Stimulated activated CD8-positive, alpha-beta memory T cell treated with anti-CD3 and anti-CD28 coated beads, Interleukin-4, amount 100 ng/mL, for 48 hours (primary cell): ENCODE measurements at places on chromosomes 11 and 22.

- DNase-seq = no peak
Measured at GRCh38 chr11:78841456-78842060, 266.9 kb upstream of the NARS2 start.

DNA sequence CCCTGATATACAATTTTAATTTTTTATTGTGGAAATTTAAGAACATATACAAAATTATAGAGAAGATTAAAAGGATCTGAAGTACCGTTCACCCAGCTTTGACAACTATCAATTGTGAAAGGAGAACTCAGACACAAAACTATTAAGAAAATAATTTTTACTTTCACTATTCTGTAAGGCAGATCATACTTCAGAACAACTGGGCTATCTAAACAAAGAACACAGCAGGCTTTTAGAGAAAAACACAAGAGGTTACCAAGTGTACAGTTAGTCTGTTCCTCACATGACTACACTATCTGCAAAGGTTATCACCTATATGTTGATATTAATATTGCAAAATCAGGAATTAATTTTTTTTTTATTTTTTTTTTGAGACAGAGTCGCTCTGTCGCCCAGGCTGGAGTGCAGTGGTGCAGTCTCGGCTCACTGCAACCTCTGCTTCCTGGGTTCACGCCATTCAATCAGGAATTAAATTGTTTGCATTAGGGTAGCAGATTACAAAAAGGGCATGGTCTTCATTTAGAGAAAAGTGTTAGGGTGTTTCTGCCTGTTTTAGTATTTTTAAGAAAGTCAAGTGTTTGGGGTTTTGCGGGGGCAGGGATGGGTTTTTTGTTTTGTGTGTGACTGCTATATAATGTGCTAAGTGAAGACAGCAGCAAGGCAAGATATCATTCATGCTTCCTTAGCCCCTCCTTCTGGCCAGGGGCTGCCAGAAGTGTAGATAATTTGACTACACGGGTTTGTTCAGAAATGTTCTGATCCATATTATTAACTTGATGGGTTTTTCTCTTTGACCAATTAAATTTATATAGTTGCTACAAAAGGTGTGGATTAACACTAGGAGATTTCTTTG is 27.6 kb upstream of the SIK2 start:
- DNase-seq = no peak

- DNase-seq = no peak
Measured at GRCh38 chr11:78310500-78310909, 107.1 kb downstream of the GAB2 start.

GRCh38 chr11:36431429-36432092 is 78.5 kb downstream of the TRAF6 start:
- DNase-seq = peak; percentile 53

GRCh38 chr11:63015521-63016215 is at the start of gene SLC22A8:
SLC22A8 (minus strand) TSS chr11:63015841; CDS start chr11:63014958, 883 bp downstream.
- DNase-seq = no peak

DNA sequence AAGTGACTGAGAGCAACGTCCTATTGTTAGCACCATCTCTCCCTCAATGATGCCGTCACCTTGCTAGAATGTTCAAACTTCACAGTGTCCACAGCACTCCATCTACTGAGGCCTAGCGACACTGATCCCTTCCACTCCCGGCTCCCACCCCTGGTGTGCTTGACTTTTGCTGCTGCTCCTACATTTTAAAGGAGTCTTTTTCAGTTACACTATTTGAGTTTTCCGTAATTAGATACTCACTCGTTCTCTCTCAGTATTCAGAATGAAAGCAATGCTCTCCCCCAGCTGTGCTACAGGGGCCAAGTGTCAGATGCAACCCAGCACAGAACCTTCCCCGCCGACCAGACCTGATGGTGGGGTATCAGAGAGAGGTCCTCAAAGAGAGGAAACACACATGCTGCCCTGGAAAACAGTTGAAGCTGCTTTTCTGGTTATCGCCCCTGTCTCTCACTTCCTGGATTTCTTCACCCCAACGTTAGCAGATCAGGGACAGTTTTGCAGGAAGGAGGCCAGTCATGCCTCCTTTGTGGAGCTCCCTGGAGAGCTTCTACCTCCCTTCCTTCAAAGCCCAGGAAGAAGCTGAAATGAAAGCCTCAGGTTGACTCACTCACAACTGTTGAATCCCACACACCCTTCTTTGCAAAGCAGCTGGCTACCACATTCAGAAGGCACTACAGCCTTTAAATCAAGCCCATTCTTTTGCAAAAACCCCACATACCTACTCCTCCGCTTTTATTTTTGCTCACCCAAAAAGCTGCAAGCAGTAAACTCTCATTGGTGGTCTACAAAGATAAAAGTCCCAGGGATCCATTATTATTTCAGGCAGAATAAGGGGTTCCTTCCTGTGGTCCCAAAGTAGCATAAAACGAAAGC is 23.5 kb downstream of the LARGE1 start:
- DNase-seq = no peak

- no peak for DNase-seq
Measured at GRCh38 chr22:40409613-40410113, 39.3 kb downstream of the SGSM3 start.

DNA sequence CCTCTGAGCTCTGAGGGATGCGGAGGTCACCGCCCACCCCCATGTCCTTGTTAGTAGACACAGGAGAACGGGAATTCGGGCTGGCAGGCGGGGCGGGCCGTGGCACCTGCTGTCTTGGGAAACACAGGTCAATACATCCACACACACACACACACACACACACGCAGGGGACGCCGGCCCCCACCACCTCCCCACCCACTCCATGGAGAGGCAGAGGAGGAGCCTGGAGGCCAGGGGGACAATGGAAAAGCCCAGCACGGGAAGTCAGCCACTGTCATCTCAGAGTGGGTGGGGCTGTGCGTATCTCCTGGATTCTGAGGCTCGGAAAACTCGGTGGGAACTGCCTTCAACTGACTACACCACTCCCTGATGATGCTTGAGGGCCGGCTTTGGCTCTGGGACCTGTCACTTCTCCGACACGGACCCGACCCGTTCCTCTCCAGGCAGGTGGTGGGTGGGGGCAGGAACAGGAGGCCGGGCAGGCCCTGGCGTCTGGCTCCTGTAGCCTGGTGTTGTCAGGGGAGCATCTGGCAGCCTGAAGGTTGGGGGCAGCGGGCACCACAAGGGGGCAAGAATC is 18.5 kb upstream of the TMEM184B start:
- no peak for DNase-seq

GRCh38 chr11:114166897-114167323 is 107.4 kb downstream of the ZBTB16 start:
- DNase-seq = no peak

GRCh38 chr11:29786092-29786491 is 230.7 kb downstream of the KCNA4 start:
- DNase-seq = no peak

GRCh38 chr11:69662806-69663205 is 12.3 kb downstream of the LTO1 start:
- no peak for DNase-seq

- DNase-seq = no peak
Measured at GRCh38 chr11:86621854-86622253, 50.6 kb downstream of the ME3 start.

DNA sequence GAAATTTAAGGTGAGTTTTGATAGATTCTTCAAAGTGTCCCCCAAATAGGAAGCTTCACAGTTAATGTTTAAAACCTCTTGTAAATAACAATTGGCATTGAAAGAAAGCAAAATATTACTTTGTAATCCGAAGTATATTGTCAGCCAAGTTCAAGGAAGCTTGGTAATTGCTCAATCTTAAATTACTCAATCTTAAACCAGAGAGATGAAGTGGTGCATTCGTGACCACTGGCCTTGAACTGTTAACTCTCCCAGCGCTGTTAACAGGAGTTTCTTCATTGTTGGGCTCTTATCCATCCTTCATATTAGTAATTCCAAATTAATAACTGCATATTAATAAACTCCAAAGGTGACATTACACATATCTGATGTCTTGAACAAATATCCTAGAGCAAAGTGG is 20.6 kb upstream of the FDX1 start:
- no peak for DNase-seq

- DNase-seq = no peak
Measured at GRCh38 chr11:68398995-68399851, 61.3 kb upstream of the PPP6R3 start.

- no peak for DNase-seq
Measured at GRCh38 chr11:86675017-86675416, 2.6 kb upstream of the ME3 start.

- DNase-seq = no peak
Measured at GRCh38 chr11:45021001-45021400, 70.3 kb upstream of the TP53I11 start.

GRCh38 chr11:79374727-79375126 is 66.1 kb downstream of the TENM4 start:
- no peak for DNase-seq

GRCh38 chr11:71140206-71140919 is 112.0 kb downstream of the SHANK2 start:
- no peak for DNase-seq

DNA sequence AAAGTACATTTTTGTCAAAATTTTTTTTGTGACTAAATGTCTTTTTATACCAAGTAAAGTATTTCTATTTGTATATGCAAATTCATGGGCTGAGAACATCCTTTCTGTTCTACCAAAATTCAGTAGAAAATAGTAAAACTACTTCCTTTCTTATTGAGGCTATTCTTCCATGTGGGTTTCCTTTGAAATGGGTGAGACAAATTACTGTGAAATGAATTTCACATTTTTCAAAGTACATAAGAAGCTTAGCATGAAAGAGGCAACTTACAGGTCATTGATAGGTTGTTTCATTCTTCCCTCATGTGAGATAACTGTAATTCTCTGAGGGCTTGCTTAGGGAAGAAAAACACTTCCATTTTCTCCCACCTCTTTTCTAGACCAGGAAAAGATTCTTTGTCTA is 1.0 kb upstream of the OR6X1 start:
- DNase-seq = no peak

GRCh38 chr11:63212742-63213141 is 30.7 kb downstream of the SLC22A25 start:
- no peak for DNase-seq

- DNase-seq = peak; percentile 46
Measured at GRCh38 chr11:33773404-33773986, 825 bp downstream of the FBXO3 start.

- DNase-seq = no peak
Measured at GRCh38 chr11:61056571-61056970, 45.7 kb upstream of the CD5 start.

DNA sequence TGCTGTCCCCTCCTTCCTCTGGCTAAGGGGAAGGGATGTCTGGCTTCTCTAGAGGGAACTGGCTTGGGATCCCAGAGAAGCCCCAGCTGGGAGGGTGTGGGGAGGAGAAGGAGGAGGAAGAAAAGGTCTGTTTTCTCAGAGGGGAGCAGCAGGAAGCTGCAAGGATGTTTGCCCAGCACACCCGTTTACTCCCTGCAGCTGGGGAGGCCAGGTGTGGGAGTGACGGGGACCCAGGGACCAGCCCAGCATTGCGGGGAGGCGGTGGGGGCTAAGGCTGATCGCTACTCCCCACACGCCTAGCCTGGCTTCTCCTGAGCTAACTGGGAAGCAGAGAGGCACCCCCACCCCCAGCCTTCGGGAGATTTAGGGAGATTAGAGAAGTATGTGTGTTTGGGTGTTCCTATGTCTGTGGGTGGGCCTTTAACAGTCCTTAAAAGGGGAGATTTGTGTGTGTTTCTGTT is 3.9 kb downstream of the CREB3L1 start:
- no peak for DNase-seq

DNA sequence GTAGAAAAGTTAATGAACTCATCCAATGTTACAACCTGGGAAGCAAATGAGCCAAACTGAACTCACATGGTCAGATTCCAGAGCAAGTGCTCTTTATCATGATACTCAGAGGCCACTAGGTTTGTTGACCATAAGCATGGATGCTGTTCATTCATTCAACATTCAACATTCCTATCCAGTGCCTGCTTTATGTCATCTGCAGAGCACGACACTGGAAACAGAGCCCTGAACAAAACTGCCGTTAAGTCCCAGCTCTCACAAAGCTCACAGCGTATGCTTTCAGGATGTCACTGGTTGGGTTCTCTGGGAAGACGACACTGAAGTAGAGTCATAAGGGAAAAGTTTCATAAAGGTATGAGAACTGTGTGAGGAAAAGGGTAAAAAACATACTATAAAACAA is 105.8 kb upstream of the TRIM77 start:
- no peak for DNase-seq

DNA sequence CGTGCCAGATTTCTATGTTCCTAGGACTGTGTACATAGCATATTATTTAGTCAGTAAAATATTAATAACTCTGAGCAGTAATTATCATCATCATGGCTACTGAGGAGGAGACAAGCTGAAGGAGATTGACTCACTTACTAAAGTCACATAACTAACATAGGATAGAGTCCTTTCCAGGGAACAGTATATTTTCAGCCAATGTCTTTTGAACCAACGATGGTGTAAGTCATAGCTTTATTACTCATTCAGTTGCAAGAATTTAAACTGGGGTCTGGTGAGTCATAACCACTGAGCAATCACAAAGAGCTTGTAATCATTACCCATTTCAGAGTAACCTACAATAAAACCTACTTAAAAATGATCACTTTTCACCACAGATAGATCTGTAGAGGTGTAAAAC is 1564.8 kb upstream of the TENM4 start:
- DNase-seq = no peak

DNA sequence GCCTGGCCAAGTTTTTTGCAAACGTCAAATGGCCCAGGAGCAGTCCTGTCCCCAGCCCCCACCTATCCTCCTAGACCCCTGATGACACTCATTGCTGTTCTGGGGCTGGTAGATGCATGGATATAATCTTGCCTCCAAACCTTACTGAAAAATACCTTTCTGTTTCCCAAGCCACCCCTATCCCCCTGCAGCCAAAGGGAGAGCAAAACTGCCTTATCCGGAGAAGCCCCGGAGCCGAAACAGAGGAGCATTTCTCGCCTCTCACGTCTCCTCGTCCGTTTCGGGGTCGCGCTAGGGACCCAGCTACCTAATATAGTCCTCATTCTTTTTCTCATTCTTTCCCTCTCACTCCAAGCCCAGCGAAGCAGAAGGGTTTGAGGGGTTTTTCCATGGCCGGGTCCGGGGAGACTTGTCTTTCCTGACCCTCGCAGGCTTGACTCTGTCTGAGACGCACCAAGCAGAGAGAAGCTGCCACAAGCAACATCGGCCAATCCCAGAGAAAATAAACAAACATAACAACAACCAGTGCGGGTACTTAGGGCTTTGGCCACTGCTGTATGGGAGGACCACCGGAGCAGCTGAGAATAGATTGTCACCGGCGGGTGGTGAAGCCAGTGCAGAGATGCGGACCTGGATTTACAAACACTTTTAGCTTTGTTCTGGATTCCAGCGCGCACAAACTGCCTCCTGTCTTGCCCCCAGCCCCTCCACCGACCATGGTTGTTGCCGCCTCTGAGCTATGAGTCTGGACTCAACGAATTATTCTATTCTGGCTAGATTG is 1.6 kb downstream of the BSX start:
- no peak for DNase-seq

- peak; percentile 32 for DNase-seq
Measured at GRCh38 chr11:78189174-78189724, 530 bp downstream of the USP35 start.

DNA sequence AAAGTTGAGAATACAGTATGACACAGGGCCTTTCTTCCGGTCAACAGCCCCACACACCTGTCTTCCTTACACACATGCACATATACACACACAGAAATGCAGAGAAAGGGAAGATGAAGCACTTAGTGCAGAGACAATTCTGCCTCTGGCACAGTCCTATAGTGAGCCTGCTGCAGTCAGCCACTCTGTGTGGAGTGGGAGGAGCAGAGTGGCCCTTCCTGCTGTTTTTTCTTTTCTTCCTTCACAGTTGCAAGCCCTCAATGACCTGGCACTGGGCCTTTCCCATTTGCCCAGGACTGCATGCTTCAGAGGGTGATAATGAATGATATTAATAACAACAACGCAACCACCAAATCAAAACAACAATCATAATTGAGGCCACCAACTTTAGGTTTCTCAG is 527.0 kb upstream of the B3GAT1 start:
- no peak for DNase-seq

GRCh38 chr11:117392979-117393378 is 65.3 kb downstream of the CEP164 start:
- DNase-seq = no peak
